ENCODE measurements at places on chromosomes 2 and 18.

DNA sequence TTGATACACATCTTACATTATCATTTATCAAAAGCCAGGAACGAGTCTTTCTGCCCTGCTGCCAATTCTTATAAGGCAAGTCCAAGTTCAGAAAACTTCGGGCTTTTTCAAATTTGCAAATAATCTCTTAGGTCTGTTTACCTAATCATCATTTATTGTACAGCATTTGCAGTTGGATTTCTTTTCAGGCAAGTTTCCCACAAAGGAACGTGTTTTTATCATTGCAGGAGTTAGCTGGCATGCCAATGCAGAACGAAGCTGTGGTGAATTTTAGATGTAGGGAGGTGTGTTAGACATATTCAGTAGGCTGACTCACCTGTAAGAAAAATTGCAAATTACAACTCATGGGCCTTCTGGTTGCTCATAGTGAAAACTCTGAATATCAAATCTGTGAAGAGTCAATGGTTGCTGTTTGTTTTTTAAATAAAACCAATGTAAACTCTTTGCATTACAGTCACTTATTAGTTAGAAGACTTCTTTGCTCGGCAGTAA, 209.6 kb downstream of the SRBD1 start:
- DNase-seq = no peak

- DNase-seq = no peak
Observed at GRCh38 chr2:76870011-76870410, 652.2 kb downstream of the LRRTM4 start.

DNA sequence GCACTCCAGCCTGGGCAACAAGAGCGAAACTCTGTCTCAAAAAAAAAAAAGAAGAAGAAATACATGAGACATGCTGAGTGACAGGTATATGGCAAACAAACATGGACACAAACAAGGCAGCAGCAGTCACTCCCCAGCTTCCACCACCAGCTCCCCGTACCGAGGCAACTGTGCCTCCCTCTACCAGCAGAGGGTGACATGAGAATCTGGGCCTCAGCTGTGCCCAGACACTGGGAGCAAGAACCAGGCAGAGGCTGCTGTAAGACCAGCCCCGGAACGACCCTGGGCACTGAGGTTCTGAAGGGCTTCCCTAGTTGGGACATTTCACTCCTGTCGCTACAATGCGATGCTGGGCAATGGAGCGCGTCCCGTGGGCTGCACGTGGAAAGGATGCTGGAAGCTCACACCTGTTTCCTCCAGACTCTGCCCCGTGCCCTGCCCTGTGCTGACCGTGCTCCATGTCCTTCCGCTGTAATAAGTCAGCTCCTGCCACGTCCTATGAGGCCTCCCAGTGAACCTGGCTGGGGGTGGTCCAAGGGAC, 37.1 kb downstream of the BOK start:
- no peak for DNase-seq

- no peak for DNase-seq
Observed at GRCh38 chr18:45008694-45009413, 328.2 kb downstream of the SETBP1 start.

GRCh38 chr2:84527137-84528129, 11.1 kb downstream of the DNAH6 start:
- DNase-seq = peak; percentile 41

DNA sequence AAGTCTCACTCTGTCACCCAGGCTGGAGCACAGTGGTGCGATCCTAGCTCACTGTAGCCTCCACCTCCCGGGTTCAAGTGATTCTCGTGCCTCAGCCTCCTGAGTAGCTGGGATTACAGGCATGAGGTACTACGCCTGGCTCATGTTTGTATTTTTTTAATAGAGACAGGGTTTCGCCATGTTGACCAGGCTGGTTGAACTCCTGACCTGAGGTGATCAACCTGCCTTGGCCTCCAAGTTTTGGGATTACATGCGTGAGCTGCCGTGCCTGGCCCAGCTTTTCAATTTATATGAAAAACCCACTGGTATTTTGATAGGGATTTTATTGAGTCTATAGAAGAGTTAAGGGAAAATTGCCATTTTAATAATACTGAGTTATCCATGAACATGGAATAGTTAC, 63.3 kb downstream of the XRCC5 start:
- no peak for DNase-seq

DNA sequence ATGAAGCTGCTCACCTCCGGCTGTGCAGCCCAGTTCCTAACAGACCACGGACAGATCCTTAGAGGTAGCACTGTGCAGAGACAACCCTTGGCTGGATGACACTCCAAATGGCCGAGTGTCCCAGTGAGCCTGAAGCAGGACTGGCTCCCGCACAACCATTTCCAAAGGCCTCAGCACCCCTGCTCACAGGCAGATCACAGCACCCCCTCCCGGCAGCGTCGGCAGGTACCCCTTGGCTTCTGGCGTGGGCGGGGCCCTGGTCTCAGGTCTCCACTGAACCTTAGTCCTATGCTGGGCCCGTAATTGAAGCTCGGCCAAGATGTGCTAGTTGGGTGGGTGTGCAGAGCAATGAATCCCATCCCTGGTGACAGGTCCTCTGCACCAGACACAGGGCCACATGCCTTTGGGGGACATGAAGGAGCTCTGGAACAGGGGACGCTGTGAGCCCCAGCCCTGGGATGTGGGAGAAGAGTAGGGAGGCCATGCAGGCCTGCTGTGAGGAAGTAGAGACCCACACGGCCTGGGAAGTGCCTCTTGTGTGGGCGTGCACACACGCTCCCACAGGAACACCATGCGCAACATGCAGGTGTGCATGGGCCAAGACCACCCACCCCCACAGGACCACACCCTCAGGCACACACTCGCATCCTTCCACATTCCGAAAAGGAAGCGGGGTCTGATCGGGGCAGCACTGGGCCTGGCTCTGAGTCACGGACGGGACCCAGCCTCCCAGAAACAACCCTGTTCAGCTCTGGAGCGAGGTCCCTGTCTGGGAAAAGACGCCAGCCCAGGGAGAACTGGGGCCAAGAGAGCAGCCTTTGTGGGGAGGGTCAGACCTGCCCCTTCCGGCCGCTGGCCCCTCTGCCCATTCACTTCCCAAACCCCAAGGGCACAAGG, 2.8 kb downstream of the DUSP2 start:
- DNase-seq = peak; percentile 74

DNA sequence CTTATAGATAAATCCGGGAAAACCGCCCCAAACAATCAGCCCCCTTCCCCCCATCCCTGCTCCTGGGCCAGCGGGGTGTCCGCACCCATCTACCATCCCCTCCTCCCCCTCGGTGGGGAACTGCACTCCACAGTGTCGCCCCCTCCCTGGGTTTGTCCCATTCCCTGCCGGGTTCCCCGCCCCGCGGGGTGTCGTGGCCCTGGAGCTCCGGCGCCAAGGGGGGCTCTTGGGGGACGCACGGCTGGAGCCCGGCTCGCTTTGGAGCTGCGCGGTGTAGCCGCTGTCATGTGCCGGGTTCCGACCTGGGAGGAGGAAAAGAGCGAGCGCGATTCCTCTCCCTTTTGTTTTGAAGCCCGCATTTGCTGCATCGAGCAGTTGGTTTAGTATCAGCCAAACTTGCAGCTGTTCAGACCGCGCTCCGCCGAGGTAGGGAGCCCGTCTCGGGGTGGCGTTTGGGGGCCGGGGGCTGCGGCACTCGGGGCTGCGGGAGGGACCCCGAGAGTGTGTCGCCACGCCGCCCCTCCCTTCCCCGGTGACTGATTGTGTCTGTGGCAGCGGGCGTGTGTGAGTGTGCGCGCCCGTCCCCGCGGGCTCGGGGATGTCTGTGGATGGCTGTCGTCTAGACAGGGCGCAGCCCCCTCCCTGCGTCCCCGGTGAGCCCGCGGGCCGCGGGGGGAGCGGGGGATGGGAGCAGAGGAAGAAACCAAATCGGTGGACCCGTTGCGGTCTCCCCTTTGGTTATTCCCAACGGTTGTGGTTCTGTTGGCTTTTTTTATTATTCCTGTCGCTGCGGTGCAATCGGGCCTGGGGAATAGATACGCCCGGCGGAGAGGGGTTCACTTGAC, 797 bp downstream of the CTIF start:
- DNase-seq = peak; percentile 10

GRCh38 chr2:212414767-212415211, 123.8 kb downstream of the ERBB4 start:
- DNase-seq = no peak

DNA sequence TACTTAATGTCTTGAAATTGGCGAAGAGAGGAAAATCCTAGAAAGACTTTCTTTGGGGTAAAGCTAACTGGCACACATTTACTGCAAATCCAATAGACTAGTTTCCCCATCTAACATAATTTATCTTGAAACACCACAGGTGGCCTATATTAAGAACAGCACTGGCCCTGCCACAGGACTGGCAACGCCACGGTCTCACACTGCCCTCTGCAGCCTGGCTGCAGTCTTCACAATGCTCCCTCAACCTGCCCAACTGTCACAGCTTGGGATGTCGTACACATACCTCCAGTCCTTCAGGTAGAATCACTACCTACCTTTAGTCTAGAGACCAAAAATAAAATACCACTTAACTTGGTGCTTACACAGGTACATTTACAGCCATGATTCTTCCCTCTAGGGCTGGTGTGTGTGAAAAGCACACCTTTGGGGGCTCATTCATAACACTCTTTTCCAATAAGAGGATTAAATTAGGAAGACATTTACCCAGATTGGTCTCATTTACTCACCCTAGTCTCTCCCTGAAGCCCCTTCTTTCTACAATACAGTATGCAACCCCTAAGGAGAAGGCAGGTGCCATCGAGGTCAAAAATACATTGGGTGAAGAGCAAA, 222.2 kb downstream of the C1D start:
- DNase-seq = no peak

- no peak for DNase-seq
Observed at GRCh38 chr2:74935975-74936391, 22.5 kb upstream of the POLE4 start.

DNA sequence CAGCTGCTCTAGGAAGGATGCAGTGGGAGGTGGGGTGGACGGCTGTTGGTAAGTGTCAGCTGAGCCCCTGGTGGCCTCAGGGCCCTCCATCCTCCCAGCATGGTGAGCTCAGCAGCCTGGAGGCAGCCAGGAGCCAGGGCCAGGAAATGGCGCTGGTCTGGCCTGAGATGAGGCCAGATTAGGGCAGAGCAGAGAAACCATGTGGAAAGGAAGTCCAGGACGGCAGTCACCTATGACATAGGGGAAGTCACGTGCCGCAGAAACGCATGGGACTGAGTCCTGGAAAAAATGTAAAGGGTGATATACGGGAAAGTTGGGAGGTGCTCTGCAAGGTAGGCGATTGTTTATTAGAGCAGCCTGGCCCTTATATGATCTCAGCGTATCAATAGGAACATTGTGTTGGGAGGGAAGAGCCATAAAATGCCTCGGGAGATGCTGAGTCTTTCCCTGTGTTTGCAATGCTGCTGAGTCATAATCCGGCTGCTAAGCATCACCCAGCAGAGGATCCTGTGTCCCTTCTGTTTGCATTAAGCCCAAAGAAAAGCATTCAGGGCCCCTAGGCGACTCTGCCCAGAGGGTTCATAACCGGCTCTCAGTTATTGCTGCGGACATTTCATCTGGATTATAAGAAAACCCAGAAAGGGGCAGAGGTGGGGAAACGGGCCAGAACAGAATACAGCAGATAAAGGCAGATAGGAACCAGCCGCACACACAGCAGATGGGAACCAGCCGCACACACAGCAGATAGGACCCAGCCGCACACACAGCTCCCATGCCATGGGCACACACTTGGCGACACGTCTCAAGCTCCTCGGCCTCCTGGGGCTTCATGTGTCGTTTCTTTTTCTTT, 30.3 kb upstream of the B3GNT7 start:
- no peak for DNase-seq
